ENCODE measurements at places on chromosomes 7 and 10.

DNA sequence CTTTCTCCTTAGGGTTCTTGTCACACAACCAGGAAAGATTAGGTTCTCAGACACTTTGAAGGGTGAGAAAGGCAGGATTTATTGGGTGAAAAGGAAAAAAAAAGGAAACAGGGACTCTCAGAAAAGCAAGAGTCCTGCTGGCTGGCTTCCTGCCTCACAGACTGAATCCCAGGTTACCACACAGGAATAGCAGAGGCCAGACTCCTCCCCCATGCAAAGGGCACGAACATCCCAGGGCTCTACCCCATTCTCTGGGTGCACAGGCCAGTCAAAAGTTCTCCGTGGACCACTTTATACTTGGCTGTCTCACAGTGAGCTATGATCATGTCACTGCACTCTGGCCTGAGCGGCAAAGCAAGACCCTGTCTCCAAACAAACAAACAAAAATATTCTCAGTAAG, 42.6 kb downstream of the HOXA1 start:
- DNase-seq = no peak

GRCh38 chr10:112712536-112712935, 237.5 kb upstream of the TCF7L2 start:
- no peak for DNase-seq

DNA sequence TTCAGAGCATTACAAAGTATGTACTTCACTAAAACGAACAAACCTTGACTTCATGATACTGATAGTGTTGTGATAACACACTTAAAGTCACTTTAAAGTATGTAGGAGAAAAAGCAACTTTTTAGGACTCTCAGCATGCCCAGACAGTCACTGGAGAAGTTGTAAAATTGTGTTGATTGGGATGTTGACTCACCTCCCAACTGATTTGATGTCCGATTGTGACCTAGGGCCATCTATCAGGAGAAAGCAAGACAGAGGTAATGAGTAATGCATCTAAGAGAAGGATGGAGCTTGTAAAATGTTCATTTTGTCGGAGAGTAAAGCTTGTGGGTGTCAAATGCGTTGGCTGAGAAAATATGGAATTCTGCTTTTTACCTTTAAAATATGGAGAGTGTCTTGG, 135.4 kb upstream of the SEMA3D start:
- DNase-seq = no peak

DNA sequence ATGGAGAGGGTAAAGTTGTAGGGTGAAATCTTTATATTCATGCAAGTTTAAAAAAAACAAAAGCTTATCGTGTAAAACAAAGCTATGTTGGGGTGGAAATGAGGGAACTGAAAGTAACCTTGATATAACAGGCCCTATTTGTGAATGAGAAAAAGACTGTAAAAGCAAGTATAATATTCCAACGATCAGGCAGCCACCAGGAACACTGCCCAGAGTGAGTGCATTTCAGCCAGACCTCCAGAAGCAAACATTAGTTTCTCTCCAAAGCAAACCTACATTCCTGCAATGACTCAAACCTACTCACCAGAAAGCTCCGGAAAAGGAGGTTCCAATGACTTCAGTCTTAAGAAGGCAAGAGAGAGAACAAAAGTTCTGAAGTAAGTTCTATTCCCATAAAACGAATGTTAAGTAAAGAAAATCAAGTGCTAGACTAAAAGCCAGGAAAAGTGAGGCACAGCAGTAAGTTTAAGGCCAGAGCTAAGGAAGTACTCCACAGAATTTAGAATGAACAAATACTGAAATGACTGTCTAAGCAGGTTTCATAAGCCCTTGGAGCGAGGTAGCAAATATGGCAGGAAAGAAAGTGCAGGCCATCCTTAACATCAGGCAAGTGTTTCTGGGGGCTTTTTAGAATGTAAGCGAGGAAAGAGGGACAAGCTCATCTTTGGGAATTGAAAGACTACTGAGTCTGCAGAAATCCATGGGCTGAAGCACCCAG, 493.1 kb downstream of the XPNPEP1 start:
- no peak for DNase-seq

- no peak for DNase-seq
Measured at GRCh38 chr10:74145133-74145532, 5.5 kb downstream of the AP3M1 start.

GRCh38 chr7:103011650-103012049, 62.9 kb downstream of the FBXL13 start:
- no peak for DNase-seq

GRCh38 chr7:141688043-141688442, 13.9 kb downstream of the DENND11 start:
- DNase-seq = no peak

DNA sequence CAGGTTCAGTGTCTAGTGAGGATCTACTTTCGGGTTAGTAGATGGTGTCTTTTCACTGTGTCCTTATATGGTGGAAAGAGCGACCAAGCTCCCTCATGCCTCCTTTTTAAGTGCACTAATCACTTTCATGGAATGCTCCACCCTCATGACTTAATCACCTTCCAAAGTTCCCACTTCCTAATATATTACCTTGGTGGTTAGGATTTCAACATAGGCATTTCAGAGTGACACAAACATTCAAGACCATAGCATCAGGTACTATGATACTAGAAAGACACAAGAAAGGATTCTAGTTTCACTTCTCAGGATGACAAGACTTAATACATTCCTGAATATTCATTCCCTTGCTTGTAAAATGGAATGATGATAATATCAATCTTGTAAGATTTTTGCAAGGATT, 119.1 kb upstream of the FAM3C start:
- DNase-seq = no peak

DNA sequence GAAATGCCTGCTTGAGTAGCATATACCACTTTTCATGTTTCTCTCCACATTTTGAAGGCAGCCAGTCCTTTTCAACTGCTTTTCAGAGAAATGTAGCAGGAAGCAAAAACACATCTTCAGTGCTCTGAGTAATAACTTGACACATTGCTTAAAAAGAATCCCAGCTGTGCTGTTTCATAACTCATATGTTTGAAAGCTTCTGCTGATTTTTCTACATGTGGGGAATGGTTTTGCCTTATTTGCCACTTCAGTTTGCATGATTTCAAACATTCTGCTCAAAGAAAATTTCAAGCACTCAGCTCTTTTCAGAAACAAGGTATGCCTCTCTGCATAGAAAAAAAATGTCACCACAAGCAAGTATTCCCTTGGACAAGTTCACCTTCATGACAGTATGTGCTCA, 732.8 kb downstream of the POM121L12 start:
- DNase-seq = no peak

DNA sequence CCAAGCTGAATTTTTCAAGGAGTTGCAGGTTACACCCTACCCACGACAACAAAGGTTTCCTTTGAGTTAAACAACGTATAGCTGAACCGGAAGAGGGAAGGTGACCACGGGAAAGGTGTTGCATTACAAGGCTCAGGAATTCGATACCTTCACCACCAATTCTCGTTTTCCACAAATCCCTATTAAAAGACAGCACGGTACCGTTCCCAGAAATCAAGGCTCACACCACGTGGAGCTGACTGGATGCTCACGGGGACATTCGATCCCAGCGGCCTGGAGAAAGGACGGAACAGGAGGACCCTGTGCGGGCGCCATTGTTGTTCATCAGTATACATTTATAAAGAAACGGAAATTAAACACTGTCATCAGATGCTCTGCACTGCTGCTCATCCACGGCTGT, 56.4 kb downstream of the CTBP2 start:
- DNase-seq = no peak

- DNase-seq = no peak
Measured at GRCh38 chr7:134636008-134636449, 10.6 kb upstream of the BPGM start.

DNA sequence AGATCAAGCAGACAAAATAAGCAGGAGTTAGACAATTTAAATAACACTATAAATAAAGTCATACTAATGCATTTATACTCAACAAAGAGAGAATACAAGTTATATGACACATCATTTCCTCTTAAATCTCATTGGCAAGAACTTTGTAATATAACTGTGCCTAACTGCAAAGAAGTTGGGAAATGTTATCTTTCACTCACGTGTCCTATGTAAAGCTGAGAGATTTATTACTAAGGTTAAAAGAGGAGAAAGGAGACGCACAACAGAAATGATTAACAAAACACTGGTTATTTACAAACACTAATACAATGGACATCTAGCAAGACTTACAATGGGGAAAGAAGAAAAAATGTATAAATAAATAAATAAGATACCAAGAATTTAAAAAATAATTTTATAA, 12.7 kb upstream of the TMEM273 start:
- DNase-seq = no peak

DNA sequence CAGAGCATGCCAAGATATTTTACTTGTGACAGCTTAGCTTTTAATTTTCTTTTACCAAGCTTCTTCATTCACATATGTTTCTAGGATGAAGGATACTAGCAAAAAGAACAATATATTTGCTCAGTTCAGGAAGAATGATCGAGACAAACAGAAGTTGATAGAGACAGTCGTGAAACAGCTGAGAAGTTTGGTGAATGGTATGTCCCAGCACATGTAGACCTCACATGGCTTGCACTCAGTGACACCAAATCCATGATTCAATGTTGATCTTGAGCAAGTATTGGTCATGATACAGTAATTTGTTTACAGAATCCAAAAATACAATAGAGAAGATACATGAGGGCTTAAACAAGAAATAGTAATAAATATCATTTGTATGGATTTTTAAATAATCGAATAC, 2.5 kb upstream of the CYP26C1 start:
- DNase-seq = no peak

- DNase-seq = no peak
Measured at GRCh38 chr10:15166325-15166724, 2.2 kb downstream of the NMT2 start.

DNA sequence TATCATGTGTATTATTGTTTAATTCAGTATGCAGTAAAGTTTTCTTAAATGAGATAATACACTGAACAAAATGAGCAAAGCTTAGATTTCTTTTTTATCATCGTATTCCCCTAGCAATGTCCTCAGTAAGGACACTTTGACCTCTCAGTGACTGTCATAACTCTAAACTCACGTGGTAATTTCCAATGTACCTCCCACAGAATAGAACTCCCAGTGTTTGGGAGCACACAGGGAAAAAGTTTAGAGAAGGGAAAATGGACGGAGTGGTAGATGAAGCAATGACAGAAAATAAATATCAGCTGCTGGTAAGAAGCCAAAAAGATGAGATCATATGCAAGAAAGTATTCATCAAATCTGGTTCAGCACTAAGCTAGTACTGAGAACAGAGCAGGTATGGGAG, 758.6 kb upstream of the KCND2 start:
- DNase-seq = no peak

DNA sequence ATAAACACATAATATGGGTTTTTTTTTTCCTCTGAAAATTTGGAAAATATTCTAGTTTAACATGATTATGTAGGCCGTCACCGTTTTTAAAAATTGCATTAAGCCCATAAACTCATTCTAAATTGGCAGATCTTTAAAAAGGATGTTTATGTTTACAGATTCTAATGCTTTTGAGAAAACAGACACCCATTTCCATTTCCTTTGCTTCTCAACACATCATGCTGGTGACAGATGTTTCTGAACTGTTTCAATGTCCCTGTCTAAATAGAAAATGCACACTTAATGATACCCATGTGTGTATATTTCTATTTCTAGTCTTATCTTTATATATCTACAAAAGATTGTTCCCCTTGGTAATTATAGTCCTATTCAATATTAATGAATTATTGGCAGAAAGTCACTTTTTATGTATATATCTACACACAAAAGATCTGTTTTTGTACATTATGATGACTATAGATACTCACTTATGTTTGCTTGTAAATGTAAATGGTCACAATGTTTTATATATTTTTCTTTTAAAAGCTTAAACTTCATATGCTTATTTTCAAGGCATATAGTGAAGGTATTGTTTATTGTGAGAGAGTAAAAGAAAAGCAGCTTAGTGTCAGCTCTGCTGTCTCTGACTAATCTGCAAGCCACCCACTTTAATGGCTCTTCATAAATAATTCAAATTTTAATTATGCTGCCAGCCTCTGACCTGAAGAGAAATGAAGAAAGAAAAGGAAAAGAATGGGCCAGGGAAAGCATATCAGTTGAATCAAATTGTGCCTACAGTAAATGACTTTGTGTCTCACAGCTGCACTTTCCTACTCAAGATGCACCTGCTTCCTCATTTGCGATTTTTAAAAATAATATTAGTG, 179.4 kb downstream of the CACNA2D1 start:
- no peak for DNase-seq

GRCh38 chr10:2081501-2081900, 344.2 kb upstream of the ADARB2 start:
- no peak for DNase-seq

- DNase-seq = no peak
Measured at GRCh38 chr7:80275192-80275605, 140.6 kb downstream of the GNAI1 start.

DNA sequence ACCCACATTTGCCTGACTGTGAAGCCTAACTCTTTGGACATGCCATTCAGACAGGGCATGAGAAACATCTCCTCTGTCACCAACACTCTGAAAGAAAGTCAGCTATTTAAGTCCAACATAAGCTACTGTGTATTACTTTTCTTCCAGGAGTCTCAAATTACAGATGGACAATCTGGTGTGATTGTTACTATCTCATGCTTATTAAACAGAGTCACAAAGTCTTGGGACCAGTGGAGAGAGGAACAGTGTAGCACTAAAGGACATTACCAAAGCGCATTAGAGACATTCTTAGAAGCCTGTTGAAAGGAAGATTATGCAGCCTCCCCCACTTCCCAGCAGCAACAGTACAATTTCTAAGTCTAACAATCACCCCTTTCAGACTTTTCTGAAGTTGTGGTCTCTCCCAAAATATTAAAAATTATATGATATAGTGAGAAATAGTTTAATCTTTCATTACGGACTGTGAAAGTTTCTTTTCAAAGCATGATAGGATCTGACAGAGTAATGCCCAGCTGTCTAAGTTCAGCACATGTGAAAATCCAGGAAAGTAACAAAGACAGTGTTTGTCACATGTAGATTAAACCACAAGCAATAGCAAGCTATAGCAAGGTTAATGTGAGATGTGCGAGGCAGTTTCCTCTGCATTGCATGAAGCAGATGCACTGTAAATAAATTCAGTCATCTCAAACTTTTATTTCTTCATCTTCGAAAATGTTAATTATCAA, 280.9 kb upstream of the FZD8 start:
- no peak for DNase-seq

DNA sequence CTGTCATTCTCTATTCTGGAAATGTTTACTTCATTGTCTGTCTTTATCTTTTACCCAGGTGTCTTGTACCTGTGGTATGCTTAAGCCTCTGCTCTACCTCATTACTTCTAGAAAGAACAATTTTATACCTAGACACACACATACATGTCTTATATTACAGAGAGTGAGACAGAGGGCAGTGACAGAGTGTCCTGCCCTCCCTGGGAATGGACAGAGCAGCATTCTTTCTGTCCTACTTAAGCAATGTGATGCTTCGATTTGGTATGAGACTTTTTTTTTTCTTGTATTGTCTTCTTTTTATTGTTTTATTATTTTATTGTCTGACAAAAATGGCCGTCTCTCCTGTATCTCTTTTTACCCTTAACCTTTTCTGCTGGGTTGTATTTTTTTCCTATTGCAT, 286.1 kb downstream of the EXOC4 start:
- DNase-seq = no peak
